ENCODE measurements at places on chromosomes 5 and 9.
A peak's percentile ranks its signal among the peaks of the same experiment; 100 is the strongest.

- no peak for DNase-seq
These were observed 200.6 kb upstream of the IRX1 start for GRCh38 chr5:3394891-3395599.

- DNase-seq = no peak
These were observed 895.1 kb downstream of the CDH9 start for GRCh38 chr5:26143259-26143658.

- DNase-seq = no peak
These were observed 563 bp upstream of the FGF10 start for GRCh38 chr5:44389823-44390143.

DNA sequence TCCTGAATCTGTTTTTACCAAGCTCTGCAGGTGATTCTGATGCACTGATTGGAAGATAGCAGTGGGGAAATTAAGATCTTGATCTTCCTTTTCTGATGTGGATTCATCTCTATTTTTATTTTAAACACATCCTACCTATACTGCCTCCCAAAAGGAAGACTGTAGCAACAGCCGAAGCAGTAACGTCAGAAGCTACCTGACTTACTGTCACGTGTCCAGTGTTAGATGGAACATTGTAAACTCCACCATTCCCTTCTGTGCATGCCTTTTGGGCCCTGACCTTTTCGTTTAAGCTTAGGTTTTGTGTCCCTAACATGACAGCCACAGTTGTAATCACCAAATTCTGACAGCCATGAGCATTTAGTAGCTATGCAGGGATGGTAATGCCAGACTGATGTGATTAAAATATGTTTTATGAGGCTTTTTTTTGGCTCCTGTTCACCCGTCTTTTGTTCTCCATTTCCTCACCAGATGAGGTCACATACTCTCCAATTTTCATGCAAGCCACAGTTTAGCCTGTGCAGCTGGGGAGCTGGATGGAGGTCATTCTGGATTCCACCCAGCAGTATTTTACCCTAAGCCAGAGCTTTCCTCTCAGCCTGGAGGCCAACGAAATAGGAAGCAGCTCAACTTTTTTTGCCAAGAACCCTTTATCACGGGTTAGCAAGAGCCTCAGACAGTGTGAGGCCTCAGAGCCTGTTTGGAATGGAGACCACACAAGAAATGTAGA is 15.6 kb upstream of the FOXD1 start:
- no peak for DNase-seq

DNA sequence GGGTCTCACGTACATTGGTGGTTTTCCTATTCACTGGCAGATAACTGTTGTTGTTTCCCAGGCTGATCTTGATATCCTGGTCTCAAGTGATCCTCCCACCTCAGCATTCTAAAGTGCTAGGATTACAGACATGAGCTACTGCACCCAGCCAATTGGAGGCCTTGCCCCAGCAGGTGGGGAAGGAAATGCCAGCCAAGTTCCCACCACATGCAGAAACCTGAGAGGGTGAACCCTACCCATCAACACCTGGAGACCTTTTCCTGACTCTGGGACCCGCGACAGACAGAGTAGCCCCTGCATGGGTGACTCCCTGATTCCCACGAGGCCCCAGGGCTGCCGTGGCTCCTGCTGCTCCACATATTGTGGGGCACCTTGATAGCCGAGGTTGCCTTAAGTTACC is 107.7 kb downstream of the GDA start:
- DNase-seq = no peak

- no peak for DNase-seq
These were observed 140.8 kb downstream of the CAMK4 start for GRCh38 chr5:111364992-111365391.

DNA sequence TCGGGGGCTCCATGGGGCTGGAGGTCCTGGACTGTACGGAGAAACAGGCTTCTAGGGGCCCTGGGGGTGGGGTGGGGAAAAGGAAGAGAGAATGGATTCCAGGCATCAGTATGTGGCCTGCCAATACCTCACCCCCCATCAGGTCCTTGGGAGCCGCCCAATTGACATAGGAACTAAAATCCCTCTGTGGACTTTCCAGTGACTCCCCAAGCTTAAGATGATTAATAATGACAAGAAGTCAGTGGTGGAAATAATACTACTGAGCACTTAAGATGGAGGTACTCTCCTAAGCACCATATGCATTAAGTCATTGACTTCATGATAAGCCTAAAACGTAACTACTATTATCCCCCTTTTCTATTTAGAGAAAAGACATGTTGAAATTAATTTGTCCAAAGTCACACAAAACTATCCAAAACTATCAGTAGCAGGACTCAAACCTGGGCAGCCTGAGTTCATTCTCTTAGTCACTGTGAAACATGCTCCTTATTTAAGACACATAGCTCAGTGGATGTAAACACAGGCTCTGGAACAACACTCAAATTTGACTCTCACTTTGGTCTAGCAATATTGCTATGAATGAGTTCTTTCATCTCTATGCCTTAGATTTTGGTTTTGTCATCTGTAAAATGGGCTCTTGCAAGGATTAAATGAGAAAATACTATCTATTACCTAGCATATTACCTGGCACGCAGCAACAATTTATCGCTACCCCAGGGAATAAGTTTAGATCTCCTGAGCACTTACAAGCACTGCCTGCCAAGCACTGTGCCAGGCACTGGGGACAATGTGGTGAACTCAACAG is 9.5 kb downstream of the SPRY4 start:
- DNase-seq = no peak

DNA sequence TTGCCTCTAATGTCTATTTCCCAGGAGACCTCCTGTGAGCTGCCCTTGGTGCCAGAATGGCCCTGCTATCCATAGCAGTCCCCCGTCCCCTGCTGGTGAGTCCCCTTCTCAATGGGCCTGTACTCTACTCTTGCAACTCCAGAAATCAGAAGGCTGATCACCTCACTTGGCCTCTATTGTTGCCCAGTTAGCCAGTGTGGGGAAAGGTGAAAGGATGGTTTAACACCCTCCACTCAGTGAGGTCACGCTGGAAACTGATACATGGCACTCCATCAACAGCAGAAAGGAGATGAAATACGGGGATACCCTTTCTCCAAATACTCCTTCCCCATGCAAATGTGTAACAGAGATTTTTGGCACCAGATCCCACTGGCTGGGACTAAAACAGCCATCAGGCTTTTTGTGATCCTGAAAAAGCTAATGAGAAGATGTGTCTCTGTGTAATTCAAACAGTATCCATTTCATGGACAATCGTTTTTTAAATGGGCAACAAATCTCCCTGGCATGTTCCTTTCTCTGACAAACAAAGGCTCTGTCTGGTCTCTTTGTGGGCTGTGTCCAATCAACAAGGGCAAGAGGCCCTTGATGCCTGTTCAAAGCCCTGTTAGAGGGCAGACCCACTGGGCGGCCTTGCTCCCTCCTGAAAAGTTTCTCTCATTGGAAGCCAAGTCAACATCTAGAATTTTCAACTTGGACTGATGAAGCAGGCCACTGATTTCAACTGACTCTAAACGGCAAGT is 343.7 kb downstream of the SPOCK1 start:
- DNase-seq = no peak

- no peak for DNase-seq
These were observed 72.4 kb upstream of the CXCL14 start for GRCh38 chr5:135651156-135651555.

- DNase-seq = peak; percentile 84
These were observed at the start of gene CDKN2B for GRCh38 chr9:22008717-22009505. Gene CDKN2B (minus strand): TSS chr9:22009305. CDS start chr9:22008953, 352 bp downstream.
